Right atrium auricular region (tissue), 2 donors: ENCODE measurements at places on chromosomes 7 and 10. TPM values are rescaled to one million over a fixed set of nuclear protein-coding genes. Genes with fewer than 3 reads are reported as not detected.
A peak's percentile ranks its signal among the peaks of the same experiment; 100 is the strongest.

DNA sequence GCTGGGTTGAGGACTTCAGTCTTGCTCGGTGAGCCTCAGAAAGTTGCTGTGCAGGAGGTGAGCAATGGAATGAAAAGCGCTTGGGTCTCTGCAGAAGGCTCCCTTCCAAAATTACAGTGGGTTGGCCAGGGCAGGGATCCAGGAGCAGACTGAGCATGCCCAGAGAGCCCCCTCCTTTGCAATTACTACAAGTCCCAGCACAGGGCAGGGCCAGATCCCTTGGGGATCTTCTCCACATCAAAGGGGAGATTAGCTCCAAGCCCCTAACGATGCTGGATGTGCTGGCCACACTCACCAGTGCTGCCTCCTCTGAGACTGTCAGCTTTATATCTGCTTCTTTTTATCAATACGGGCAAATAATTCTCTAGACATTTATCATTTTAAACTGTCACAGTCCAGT lies 337.5 kb downstream of the RPS24 start:
- no peak for DNase-seq
- no peak overlapping the region for H3K27ac ChIP-seq
- H3K4me3 ChIP-seq, result no peak overlapping the region
- no peaks in the 10 kb centered on the region for H3K27me3 ChIP-seq
- H3K36me3 ChIP-seq, result no peaks in the 10 kb centered on the region
- no peaks in the 10 kb centered on the region for H3K4me1 ChIP-seq

DNA sequence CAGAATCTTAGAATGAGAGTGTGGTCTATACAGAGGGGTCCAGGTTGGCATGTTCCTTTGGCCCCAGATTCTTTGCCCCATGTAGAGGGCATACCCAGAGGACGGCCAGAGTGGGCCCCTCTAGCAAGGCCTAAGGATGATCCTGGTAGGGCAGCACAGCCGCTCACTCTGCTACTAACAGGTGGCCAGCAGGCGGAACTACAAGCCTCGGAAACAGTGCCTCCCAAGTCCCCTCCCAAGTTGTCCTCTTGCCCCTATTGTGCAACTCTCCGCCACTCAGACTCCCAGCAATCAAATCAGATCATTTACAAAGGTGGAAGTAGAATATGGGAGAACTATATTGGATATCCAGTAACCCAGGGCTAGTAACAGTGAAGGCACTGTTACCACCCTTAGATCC lies 107.4 kb downstream of the STRA8 start:
- no peak overlapping the region for H3K27ac ChIP-seq
- H3K4me1 ChIP-seq, result no peaks in the 10 kb centered on the region
- H3K36me3 ChIP-seq, result no peaks in the 10 kb centered on the region
- DNase-seq, result no peak
- no peaks in the 10 kb centered on the region for H3K27me3 ChIP-seq

Gene THSD7A
- 0.85 TPM for total RNA-seq

DNA sequence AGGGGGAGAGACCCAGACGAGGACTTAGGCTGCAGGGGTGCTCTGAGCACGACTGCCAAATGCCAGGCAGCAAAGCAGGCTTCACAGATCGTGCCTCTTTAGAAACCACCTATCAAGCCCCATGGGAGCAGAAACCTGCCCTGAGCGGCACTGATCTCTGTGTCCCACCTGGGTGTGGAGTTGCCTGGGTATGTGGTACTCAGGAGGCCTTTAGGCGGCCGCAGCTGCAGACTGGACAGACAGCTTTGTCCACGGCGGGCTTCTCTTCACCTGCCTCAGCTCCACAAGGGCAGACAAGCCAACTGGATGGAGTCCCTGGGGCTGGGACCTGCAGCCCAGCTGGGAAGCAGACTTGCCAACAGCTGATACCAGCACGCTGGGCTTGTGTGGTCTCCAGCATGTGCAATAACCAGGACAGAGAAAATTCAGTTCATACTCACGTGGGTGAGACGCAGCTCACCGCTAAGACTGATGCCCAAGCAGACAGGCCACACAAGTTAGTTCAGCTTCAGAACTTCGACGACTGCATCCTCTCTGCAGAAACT lies 163.2 kb downstream of the EBF3 start:
- no peaks in the 10 kb centered on the region for H3K4me1 ChIP-seq
- H3K36me3 ChIP-seq, result no peaks in the 10 kb centered on the region
- H3K27ac ChIP-seq, result no peak overlapping the region
- DNase-seq, result no peak

GRCh38 chr7:100745184-100745583 lies 11.8 kb downstream of the ZAN start:
- no peaks in the 10 kb centered on the region for H3K36me3 ChIP-seq
- H3K27ac ChIP-seq, result no peak overlapping the region
- no peak overlapping the region for H3K4me3 ChIP-seq
- no peaks in the 10 kb centered on the region for H3K27me3 ChIP-seq
- no peaks in the 10 kb centered on the region for H3K4me1 ChIP-seq

GRCh38 chr10:92809840-92810239 lies 38.5 kb upstream of the EXOC6 start:
- no peaks in the 10 kb centered on the region for H3K27me3 ChIP-seq
- no peaks in the 10 kb centered on the region for H3K4me1 ChIP-seq
- H3K27ac ChIP-seq, result no peak overlapping the region
- no peak overlapping the region for H3K4me3 ChIP-seq
- H3K36me3 ChIP-seq, result no peaks in the 10 kb centered on the region
- DNase-seq, result no peak

DNA sequence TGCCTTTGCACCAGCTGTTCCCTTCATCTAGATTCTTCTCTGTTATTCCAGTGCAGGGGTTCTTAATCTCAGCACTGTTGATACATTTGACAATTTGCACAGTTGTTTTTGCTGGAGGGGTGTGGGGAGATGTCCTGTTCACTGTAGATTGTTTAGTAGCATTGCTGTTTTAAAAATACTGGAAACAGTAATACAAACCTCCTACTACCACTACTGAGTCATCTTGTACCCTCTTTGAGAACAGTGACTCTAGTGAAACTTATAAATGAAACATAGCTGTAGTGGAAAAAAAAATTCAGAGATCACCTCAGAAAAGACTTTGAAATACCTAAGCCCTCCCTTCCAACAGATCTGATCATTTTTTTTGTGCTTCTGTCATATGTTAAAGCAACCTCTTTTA lies 154.8 kb upstream of the TMEM196 start:
- no peak overlapping the region for H3K4me3 ChIP-seq
- H3K27me3 ChIP-seq, result no peaks in the 10 kb centered on the region
- H3K27ac ChIP-seq, result no peak overlapping the region
- H3K36me3 ChIP-seq, result no peaks in the 10 kb centered on the region

DNA sequence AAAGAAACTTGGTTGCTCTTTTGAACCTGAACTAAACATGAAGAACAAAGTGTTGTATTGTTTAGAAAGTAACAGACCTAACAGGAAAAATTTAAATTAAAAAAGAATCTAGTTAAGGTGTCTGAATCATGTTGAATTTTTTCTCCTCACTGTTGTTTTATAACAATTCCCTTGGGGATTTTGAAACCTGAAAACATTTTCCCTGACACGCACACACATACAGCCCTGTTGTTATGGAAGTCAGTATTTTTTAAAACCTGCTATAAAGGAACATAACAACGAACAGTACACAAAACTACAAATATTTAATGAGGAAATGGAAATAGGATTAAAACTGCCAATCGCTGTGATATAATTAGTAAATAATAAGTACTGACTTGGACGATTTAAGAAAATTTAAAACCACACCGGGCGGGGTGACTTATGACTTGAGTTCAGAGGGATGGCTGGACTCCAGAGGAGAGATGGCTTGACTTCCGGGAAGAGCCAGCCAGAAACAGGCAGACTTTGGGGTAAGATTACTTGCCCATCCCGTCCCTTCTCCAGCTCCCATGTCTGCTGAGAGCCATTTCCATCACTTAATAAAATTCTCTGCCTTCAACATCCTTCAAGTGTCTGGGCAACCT lies 16.2 kb upstream of the SPOCK2 start:
- H3K27ac ChIP-seq, result peak overlapping the region; percentile 47
- no peak overlapping the region for H3K4me3 ChIP-seq
- H3K27me3 ChIP-seq, result no peaks in the 10 kb centered on the region
- H3K36me3 ChIP-seq, result peaks cover 23% of the 10 kb centered on the region
- H3K4me1 ChIP-seq, result no peaks in the 10 kb centered on the region

Gene ADCY1
- total RNA-seq, result 3.2 TPM

DNA sequence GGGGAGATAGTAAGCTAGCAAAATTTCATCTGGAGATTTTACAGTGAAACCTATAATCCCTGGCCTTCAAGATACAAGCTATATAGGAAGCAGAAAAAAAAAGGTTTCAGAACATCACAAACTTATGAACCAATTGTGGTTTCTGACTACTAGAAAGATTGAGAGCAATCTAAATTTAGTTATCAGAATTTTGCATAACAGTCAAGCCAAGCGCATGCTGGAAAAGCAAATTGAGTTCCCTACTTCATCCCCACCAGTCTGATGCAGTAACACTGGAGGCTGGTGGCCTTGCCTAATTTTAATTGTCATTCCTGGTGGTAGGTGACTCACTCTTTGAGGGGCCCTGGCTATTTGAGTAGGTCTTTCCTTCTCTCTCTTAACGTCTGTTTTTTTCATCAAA lies 46.3 kb upstream of the ELMO1 start:
- DNase-seq, result no peak
- H3K4me1 ChIP-seq, result no peaks in the 10 kb centered on the region
- no peaks in the 10 kb centered on the region for H3K36me3 ChIP-seq
- no peaks in the 10 kb centered on the region for H3K27me3 ChIP-seq

Gene NAT16
- not detected for total RNA-seq

Gene BET1
- total RNA-seq, result 10.0 TPM

Gene CD36
- 421 TPM for total RNA-seq

Gene AQP1
- total RNA-seq, result 517 TPM

DNA sequence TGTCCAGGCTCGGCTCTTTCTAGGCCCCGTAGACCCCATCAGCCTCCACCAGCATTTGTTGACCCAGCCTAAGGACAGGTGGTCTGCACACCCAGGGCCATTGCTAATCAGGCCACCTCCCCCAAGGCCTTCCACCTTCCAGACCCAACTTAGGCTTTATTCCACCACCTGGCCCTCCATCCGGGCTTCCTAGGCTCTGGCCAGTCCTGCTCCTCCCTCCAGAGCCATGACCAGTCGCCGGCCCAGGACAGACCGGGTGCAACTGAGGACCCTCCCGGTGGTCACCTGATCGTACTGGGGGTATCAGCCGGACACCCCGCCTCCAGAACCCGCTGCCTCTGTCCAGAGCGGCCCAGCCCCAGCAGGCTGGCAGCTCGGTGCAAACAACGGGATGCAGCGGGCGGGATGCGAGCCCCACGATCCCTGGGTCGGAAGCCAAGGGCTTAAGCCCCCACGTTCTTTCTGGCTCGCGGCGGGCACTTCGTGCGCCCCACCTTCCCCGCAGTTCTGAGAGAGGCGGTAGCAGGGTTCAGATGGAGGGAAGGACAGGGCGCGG lies 545 bp downstream of the NACAD start:
- H3K4me3 ChIP-seq, result peak overlapping the region; percentile 70
- no peaks in the 10 kb centered on the region for H3K4me1 ChIP-seq
- no peaks in the 10 kb centered on the region for H3K36me3 ChIP-seq
- no peaks in the 10 kb centered on the region for H3K27me3 ChIP-seq

DNA sequence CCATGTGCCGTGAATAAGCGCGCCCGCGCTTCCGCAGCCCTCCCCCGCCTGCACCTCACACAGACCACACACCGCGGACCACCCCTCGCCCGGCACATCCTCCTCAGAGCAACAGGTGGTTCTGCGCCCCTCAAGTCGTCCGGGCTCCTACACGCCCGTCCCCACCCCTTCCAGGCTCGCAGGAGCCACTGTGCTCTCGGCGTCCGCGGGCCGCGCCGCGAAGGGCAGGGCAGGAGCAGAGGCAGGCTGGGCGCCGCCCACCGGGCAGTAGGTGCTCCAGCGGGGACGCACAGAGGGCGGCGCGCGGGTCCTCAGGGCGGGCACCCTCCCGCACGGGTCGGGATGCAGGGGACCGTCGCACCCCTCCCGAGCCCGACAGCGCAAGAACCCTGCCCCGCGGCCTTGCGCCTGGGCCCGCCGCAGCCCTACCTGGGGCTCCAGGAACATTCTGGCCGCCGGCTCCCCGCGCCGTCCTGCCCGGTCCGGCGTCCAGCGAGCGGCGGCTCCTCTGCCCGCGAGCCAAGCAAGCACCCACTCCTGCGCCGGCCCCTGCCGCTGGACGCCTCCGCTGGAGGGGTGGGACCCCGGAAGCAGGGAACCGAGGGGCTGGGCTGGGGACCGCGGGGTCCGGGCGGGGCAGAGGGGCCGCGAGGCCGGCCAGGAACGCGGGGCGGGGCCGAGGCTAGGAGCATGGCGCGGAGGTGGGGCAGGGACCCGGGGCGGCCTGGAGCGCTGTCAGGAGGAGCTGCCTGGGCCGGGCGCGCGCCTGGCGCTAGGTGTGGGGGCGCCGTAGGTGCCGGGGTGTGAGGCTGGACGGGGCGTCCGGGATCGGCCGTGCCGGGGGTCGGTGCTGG lies 37.4 kb downstream of the RASGEF1A start:
- peak overlapping the region; percentile 32 for H3K4me3 ChIP-seq
- H3K27me3 ChIP-seq, result peaks cover 4% of the 10 kb centered on the region
- H3K36me3 ChIP-seq, result no peaks in the 10 kb centered on the region
- H3K4me1 ChIP-seq, result peaks cover 10% of the 10 kb centered on the region
- no peak overlapping the region for H3K27ac ChIP-seq
- DNase-seq, result no peak

- no peak overlapping the region for H3K27ac ChIP-seq
- H3K4me3 ChIP-seq, result no peak overlapping the region
- DNase-seq, result no peak
- H3K4me1 ChIP-seq, result no peaks in the 10 kb centered on the region
- no peaks in the 10 kb centered on the region for H3K27me3 ChIP-seq
Measured at GRCh38 chr10:60611291-60611747, 167.0 kb upstream of the CDK1 start.

DNA sequence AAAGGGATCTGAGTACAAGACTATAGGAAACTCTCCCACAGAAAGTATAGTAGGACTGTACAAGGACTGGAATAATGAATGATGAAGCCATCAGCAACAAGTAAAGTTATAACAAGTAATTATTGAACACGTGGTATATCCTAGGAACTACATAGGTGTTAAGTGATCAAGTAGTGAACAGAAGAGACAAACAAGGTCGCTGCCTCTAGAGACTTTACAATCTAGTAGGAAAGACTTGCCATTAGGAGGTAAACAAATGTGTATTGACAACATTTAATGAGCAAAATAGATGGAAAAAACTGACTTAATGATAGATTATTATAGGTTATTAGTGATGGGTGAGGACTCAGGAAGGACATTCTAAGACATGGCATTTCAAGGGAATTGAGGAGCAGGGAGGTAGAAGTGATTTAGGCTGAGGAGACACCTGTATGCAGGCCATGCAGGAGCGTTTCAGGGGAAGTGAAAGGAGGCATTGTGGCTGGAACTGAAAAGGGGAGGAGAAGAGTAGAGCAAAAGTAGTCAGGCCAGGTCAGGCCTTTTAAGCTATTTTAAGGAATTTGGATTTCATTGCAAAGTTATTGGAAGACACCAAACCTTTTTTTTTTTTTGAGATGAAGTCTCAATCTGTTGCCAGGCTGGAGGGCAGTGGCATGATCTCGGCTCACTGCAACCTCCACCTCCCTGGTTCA lies 8.5 kb upstream of the GLCCI1 start:
- H3K4me3 ChIP-seq, result no peak overlapping the region
- DNase-seq, result no peak
- no peaks in the 10 kb centered on the region for H3K27me3 ChIP-seq
- no peaks in the 10 kb centered on the region for H3K4me1 ChIP-seq
- H3K27ac ChIP-seq, result no peak overlapping the region
